Renal cortical epithelial cell (primary cell): ENCODE measurements at places on chromosomes 4 and X. TPM values are rescaled to one million over a fixed set of nuclear protein-coding genes. Genes with fewer than 3 reads are reported as not detected.

PABPC4L gene
- total RNA-seq: 1.0 and 1.6 TPM in 2 replicates

DNA sequence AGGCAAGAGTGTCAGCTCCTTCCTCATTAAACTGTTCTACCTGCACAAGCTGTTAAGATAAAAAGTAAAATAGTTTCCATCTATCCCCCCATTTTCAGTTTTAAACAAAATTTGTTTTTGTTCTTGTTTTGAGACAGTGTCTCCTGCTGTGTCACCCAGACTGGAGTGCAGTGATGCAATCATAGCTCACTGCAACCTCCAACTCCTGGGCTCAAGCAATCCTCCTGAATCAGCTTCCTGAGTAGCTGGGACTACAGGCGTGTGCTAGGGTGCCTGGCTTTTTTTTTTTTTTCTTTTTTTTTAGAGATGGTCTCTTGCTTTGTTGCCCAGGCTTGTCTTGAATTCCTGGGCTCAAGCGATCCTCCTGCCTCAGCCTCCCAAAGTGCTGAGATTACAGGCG lies 105.4 kb downstream of the HS6ST2 start:
- DNase-seq: peak; percentile 44

DNA sequence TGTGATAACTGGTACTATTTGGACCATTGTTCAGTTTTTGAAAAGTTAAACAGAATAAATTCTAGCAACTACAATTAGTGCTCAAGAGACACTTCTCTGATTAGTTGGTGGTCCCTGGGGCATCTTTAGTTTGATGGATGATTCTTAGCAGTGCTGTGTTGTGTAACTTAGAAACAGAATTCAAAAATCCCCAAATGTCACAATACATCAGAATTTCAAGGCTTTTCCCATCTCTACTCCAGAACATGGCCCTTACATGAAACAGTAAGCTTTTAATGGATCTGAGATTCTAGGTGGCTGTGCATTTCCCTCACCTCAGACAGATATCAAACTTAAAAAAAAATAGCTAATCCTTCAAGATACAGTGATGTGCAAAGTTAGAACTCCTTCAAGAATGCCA lies 104.4 kb upstream of the CXCL13 start:
- no peak for DNase-seq

DNA sequence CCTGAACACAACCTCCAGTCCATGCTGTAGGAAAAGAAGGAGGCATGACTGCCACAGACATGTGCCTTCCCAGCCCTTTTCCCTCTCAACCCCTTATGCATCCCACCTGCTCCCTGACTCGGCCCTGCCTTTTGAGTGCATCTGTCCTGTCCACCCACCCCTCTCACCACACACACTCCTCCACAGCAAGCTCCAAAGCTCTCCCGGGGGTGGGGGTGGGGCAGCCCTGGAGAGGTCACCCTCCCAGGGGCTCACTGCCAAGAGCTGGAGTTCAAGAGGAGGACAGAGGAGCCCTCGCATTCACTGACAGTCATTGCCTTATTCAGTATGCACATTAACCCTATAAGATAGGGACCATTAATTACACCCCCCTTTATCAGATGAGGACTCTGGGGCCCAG lies 46.6 kb upstream of the MAMLD1 start:
- DNase-seq: no peak

SLC38A5 gene
- 27.7 and 53.7 TPM in 2 replicates for total RNA-seq

DNA sequence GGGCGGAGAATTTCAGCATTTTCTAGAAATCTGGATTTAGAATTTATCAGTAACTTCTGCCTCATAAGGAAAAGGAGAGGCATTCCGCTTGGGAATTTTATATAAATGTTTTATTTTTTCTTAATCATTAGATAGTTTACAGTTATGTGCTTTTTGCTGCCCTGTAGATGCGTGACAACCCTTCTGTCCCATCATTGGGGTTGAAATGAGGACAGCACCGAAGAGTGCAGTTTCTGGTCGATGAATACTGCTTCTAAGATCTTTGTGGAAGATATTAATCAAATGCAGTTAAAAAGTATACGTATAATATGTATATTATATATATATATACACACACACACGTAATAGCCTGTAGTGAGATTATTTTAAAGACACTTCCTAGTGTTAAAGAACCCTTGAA lies 1.5 kb downstream of the RBPJ start:
- DNase-seq: no peak

VGLL1 gene
- 3.3 TPM in 1 of 2 replicates, not detected in the other for total RNA-seq

DNA sequence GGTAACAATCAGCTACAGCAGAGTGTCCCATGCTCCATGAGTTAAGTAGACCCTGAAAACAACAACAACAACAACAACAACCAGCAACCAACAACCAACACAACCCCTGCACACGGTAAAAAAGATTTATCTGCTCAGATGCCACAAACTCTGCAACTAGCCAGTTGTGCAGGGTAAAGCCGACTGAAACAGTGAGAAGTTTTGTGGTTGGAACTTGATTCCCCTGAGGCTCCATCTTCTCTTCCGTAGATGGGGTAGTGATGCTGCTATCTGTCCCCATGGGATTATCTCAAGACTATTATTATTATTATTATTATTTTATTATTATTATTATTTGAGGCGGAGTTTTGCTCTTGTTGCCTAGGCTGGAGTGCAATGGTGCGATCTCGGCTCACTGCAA lies 50.6 kb upstream of the RAPGEF2 start:
- no peak for DNase-seq

DNA sequence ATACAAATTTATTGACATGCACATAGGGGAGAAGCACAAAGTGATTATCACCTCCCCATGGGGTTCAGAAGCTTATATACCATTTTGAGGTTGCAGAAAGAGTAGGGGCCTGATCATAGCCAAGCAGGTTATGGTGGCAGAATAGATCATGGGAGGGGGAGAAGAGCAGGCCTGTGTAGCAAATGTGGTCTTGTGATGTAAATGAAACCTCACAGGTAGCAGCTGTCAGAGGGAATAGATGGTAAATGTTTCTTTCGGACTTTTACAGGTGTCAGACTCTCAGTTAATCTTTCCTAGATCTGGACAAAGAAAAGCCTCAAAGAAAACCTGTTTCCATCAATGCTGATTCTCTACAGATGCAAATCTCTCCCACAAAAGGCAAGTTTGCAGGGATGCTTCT lies 84.4 kb downstream of the CFAP299 start:
- DNase-seq: no peak

GRCh38 chr4:61741327-61742096 lies 541.4 kb downstream of the ADGRL3 start:
- peak; percentile 2 for DNase-seq

- peak; percentile 19 for DNase-seq
Observed at GRCh38 chr4:74397748-74398426, 32.9 kb downstream of the EREG start.
